NCI-H69 (cell line): ENCODE measurements at places on chromosomes 16 and 17.

DNA sequence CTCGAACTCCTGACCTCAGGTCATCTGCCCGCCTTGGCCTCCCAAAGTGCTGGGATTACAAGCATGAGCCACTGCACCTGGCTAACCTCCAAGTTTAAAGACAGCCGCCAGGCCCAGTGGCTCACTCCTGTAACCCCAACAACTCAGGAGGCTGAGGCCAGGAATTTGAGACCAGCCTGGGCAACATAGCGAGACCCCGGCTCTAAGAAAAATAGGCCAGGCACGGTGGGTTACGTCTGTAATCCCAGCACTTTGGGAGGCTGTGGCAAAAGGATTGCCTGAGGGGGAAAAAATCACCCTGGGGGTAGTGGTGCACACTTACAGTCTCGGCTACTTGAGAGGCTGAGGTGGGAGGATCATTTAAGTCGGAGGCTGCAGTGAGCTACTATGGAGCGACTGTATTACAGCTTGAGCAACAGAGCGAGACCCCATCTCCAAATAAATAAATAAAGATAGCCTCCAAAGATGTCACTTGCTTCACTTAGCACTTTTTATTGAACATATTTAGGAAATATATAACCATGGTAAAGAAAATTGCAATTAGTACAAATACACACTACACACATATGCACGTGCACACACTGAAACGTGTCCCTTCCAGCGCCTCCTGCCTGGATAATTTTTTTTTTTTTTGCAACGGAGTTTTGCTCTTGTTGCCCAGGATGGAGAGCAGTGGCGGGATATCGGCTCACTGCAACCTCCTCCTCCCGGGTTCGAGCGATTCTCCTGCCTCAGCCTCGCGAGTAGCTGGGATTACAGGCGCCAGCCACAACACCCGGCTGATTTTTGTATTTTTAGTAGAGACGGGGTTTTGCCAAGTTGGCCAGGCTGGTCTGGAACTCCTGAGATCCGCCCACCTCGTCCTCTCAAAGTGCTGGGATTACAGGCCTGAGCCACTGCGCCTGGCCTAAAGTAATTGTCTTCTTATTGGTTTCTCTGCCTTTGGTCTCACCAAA lies 1.4 kb upstream of the BCKDK start:
- no peak for DNase-seq

- DNase-seq = no peak
Observed at GRCh38 chr16:66152823-66153393, 213.6 kb upstream of the CDH5 start.

DNA sequence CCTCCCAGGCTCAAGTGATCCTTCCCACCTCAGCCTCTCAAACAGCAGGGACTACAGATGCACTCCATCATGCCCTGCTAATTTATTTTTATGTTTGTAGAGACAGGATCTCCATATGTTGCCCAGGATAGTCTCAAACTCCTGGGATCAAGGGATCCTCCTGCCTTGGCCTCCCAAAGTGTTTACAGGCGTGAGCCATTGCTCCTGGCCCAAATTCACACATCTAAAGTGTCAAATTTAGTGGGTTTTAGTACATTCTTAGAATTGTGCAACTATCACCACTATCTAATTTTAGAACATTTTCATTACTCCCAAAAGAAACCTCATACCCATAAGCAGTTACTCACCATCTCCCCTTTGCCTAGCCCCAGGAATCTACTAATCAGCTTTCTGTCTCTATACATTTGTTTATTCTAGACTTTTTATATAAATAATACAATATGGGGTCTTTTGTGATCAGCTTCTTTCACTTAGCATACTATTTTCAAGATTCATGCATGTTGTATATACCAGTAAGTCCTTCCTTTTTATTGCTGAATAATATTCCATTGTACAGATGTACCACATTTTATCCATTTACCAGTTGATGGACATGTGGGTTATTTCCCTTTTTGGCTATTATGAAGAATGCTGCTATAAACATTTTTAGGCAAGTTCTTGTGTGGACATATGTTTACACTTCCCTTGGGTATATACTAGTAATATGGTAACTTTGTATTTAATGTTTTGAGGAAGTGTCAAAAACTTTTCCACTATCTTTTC lies 25.1 kb upstream of the ITGA2B start:
- DNase-seq = no peak

- DNase-seq = no peak
Observed at GRCh38 chr17:79470754-79471153, 140.1 kb downstream of the RBFOX3 start.

GRCh38 chr17:80842456-80843013 lies 149.1 kb upstream of the CHMP6 start:
- DNase-seq = no peak

DNA sequence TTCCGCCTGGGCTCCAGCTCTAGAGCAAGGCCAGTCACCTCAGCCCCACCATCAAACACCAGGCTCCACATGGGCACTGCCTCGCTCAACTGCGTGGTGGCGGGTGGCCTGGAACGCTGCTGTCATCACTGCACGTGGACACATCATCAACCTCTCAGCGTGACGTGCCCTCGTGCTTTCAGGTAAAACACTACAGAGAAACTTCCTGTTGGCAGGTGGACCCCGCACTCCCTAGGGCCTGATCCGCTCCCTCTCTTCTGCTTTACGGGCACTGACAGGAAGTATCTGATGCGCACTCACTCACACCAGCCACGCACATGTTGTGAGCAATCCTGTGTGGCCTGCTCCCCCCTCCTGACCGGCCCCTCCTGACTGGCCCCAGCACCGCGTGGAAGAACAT lies 87.4 kb downstream of the ANKRD11 start:
- no peak for DNase-seq

DNA sequence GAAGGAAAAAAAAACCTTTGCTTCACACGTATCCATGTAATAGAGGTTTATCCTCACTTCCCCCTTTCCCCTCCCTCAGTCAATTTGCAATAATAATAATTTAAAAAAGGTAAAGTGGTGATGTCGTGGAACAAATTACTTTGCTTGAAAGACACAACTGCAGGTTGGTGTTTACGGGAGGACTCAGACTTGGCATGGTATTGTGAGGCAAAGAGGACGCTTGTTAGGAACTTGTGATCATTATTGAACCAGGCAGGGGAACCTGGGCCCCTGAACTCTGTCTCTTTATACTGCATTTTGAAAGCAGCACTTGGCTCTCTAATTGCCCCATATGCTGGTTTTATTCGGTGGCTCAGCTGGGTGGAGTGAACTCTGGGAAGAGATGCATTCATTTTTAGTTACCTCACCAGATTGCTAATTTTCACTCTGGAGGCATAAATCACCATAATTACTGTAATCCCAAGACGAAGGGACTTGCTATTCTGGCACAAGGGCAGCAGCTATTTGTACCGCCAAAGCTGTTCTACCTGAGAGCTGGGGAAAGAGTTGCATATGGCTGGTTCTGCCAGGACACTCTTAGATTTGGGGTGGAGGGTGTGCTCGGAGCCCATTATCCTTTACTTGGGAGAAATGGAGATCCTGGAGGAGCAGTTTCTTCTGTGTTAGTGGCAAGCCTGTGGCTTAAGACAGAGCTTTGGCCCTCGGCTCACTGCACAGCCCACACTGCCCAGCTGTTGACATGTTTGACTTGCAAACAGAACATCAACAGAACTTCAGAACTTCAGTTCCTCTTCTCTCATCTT lies 5.7 kb upstream of the DHX8 start:
- peak; percentile 99 for DNase-seq

- peak; percentile 83 for DNase-seq
Observed at GRCh38 chr17:17125136-17126084, 80.7 kb downstream of the PLD6 start.

DNA sequence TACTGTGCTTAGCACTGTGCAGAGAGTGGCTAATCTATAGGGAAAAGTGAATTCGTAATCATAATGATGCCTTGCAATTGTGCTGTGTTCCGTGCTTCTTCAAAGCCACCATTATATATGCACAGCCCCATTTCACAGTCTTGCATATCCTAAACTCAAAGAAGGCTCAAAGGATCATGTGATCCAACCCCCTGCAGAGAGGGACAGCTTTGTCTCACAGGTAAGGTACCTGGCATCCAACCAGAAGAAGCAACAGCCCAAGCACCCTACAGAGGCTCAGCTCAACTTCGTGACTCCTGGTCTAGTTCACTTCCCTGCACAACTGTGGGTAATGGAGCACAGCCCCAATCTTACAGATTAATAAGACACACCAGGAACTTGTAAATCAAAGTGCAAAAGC lies 124.0 kb downstream of the ZNF423 start:
- peak; percentile 6 for DNase-seq

DNA sequence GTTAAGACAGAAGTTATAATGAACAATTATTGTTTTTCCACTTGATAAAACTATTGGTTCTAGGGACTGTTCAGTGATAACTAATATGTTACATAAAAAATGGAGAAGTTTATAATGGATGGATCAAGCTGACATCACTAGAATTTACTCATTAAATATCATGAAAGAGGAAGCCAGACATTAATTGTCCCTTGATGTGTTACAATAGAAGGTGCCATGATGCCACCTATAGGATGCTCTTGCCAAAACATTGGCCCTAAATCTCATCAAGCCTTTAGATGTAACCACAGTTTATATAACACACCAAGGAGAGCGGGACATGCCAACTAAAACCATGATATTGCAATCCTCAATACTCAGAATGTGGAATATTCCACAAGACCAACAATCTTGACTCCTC lies 147.9 kb upstream of the MON1B start:
- DNase-seq = peak; percentile 55

GRCh38 chr17:28384281-28385036 lies 13.0 kb downstream of the SARM1 start:
- peak; percentile 82 for DNase-seq

GRCh38 chr16:75130150-75130771 lies 13.7 kb upstream of the LDHD start:
- no peak for DNase-seq

GRCh38 chr16:87724490-87725291 lies 41.1 kb downstream of the KLHDC4 start:
- DNase-seq = no peak

GRCh38 chr16:53482123-53482522 lies 20.9 kb downstream of the AKTIP start:
- DNase-seq = no peak

GRCh38 chr17:41065829-41066624 lies at the start of gene KRTAP2-4:
TSS of gene KRTAP2-4 (minus strand) at chr17:41065879. CDS start at chr17:41065845, 34 bp downstream.
- no peak for DNase-seq

GRCh38 chr17:78166416-78166815 lies 2.0 kb upstream of the SYNGR2 start:
- DNase-seq = peak; percentile 59

- DNase-seq = peak; percentile 90
Observed at GRCh38 chr17:38705803-38706504, 881 bp downstream of the MLLT6 start.

DNA sequence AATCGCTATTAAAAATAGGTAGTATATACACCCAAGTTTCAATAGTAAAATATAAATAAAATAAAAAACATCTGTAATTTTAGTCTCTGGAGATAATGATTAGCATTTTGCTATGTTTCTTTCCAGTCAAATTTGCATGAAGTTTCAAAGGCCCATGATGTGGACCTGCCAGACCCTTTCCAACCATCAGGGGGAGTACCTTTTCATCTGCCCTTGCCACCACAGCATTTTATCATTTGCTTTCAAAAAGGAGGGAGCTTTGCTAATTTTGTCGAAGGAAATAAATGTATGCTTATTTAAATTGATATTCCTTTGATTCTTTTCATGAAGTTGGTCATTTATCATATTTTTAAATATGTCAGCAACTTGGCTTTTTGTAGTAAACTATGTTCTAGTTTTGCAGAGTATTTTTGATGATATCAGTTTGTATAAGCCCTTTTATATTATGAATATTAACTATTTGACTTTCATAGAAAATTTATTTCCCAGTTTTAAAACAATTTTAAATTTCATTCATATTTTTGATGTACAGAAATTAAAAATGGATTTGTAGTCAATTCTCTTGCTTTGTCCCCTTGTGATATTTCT lies 115.2 kb upstream of the NETO2 start:
- DNase-seq = peak; percentile 29

DNA sequence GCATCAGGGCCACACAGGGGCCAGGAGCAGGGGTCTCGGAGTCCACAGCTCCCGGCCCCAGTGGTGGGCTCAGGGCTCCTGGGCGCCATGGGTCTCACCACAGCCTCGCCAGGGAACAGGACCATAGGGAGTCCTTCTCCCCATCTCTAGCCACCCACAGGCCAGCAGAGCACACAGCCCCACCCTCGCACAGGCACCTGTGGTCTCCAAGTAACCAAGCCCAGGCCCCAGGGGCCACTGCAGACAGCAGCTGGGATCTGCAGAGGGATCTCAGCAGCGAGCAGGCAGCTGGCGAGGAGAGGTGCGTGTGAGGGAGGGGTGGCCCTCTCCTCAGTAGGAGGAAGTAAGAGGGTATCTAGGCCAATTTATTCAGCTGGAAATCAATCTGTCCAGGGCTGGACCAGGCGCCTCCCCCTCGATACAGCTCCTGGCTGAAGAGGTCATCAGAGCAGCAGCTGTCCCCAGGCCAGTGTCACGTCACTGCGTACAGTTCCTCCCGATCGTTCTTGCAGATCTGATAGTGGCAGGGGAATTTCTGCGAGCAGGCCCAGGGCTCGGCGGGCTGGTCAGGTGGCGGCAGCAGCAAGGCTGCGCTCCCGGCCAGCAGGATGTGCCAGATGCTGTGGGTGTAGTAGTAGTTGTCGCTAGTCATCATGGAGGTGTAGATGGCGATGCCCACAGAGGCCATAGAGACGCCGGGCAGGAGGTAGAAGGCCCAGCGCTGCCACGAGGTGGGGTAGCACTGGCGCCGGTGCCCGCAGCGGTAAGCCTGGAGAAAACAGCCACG lies 1.4 kb upstream of the MRPL28 start:
- peak; percentile 65 for DNase-seq

- DNase-seq = peak; percentile 42
Observed at GRCh38 chr17:49843774-49844350, 4.0 kb downstream of the TAC4 start.

GRCh38 chr17:68094481-68095078 lies 59.0 kb downstream of the KPNA2 start:
- no peak for DNase-seq

DNA sequence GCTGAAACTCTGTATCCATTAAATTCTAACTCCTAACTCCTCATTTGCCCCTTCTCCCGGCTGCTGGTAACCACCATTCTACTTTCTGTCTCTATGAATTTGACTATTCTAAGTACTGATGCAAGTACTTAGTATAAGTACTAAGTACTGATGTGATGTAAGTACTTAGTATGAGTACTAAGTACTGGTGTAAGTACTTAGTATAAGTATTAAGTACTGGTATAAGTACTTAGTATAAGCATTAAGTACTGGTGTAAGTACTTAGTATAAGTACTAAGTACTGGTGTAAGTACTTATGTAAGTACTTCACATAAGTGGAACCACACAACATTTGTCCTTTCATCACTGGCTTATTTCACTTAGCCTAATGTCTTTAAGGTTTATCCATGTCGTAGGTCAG lies 32.3 kb upstream of the PRKCA start:
- no peak for DNase-seq

- DNase-seq = no peak
Observed at GRCh38 chr17:33233811-33234177, 59.3 kb downstream of the ASIC2 start.

- no peak for DNase-seq
Observed at GRCh38 chr17:76441686-76442340, 11.1 kb downstream of the UBE2O start.
